ENCODE measurements at places on chromosomes 16 and 17.

GRCh38 chr17:34647511-34647910 is 68.1 kb downstream of the TMEM132E start:
- DNase-seq = no peak

DNA sequence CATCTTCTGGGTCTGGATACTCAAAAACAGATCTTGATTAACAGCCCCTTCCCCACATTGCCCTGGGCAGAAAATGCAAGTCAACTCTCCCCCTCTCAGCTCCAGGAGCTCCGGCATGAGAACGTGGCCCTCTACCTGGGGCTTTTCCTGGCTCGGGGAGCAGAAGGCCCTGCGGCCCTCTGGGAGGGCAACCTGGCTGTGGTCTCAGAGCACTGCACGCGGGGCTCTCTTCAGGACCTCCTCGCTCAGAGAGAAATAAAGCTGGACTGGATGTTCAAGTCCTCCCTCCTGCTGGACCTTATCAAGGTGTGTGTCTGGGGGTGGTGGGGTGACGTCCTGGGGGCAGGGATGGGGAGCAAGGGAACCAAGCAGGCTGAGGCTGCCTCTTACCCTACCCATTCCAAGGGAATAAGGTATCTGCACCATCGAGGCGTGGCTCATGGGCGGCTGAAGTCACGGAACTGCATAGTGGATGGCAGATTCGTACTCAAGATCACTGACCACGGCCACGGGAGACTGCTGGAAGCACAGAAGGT is 9.7 kb downstream of the GUCY2D start:
- DNase-seq = no peak

DNA sequence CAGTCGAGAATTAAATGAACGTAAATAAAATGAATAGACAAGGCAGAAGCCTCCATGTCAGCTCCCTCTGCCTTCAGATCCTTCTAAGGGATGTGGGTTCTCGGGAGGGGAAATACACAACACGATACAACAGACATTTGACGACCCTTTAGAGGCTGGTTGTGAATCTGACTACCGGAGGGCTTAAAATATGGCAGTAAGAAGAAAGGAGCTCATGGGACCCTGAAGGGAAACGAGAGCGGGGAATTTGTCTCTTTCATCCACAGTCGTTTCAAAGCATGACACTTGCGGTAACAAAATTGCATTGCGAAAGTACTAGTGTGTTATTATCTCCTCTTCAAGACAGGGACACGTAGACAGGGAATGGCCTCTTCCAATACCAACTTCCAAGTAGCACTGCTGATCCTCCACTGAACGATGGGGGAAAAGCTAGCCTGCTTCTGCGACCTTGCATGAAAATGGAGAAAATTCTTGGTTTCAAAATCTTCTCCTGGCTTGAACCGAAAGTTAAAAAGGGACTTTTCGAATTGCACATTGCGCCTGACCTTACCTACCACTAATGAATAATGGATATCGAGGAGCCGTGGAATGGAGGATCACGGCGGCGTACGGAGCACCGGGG is 1.2 kb upstream of the TNRC6C start:
- DNase-seq = no peak

GRCh38 chr17:37239690-37240334 is 136.0 kb upstream of the C17orf78 start:
- DNase-seq = no peak

DNA sequence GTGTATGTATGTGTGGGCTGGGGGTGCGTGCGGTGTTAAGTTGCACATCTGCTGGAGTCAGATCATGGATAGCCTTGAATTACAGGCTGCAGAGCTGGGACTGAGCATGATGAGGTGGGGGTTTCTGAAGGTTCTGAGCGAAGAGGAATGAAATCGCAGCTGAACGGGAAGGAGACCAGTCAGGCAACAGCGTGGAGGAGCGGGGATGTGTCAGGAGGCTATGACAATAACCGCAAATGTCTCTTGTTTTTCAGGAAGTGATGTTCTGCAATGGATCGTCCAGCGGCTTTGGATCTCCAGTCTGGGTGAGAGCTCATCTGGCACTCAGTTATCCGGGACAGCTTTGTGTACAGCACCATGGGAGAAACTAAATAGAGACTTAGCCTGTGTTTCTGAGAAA is 20.9 kb downstream of the RGS9 start:
- DNase-seq = no peak

- no peak for DNase-seq
Measured at GRCh38 chr16:11682655-11683096, 14.4 kb downstream of the SNN start.

GRCh38 chr16:30348929-30349328 is 6.2 kb downstream of the CD2BP2 start:
- no peak for DNase-seq

GRCh38 chr16:88030498-88030897 is 79.3 kb downstream of the BANP start:
- DNase-seq = no peak

DNA sequence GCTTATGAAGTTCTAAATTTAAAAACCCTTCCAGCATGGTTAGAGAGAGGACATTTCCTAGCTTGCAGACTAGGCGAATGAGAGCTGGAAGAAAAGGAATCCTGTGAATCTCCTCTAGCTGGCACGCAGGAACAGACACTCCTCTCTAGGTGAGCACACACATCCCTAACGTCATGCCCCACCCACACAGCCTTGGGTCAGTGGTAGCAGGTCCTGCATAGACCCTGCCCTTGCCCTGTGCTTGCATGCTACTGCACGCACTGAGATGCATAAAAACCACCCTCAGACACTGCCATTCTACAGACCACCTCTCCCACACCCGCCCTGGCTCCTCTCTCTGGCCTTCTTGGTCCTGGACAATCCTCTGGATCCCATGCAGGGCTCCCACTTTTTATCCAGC is 23.5 kb downstream of the CES1 start:
- DNase-seq = peak; percentile 51

DNA sequence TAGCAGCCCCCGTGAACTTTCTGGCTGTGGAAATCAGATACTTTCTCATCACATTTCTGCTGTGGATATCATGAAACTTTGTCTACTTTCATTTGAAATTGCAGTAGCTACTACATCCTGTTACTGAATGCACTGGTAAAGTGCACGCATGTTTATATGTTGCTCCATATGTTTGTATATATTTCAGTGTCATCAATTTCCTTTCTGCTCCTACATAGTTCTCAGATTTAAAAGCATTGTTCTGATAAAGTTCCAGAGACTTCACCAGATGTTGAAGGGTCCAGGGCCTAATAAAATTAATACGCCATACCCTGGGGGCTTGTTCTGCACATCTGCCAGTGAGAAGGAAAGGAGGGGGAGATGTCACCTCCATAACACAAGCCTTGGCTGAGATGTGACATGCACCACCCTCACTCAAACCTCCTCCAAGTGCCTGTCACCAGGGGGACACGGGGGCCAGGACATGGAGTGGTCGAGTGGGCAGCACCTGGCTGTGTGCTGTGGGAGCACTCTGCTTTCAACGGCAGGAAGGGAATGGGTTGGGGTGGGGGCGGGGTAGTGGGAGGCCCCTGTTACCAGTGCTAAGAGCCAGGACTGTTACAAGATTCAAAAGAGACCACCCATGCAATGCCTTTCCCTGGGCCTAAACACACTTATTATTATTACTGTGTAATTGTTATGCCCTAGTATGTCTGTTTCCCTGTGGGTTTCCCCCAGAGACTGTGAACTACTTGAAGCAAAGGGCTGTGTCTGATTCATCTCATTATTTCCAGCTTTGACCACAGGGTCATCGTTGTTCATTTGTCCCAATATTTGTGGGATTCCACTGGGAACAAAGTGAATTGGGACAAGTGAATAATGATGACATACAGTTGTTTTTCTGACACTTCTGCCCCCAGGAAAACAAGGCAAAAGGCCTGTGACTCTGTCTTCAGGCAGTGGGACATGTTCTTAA is 193.4 kb downstream of the FOXL1 start:
- no peak for DNase-seq

DNA sequence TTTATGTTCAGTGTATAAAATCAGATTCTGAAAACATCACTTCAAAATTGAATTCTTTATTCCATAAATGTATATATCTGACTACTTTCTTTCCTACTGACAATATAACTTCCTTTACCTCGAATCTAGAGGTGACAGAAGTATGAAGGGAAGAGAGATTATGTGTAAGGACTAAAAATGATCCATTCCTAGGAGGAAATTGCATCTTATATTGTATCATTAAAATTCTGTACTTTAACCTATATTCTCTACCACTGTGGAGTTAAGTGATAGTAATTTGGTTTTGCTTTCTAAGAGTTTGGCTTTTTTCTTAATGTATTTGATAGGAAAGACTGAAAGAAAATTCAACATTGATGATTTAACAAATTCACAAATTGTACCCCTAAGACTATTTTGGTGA is 11.4 kb downstream of the MYH4 start:
- DNase-seq = no peak

- no peak for DNase-seq
Measured at GRCh38 chr17:17090642-17091103, 48.4 kb downstream of the MPRIP start.

DNA sequence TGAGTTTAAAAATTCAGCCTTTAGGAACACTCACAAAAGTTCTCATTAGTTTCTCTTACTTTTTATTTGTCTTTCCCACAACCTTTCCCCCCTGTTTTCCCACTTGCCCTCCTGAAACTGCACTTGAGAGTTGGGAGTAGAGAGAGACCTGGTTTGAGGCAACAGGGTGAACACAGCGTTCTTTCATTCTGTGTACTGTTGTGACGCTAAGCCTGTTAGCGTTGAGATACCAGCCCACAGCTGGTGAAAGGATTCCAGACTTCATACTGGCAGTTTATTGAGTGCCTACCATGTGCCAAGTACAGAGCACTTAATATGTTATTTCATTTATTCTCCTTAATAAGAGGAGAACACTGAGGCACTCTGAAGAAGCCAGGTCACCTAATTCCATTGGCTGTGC is 10.3 kb downstream of the TNRC6C start:
- DNase-seq = peak; percentile 14

DNA sequence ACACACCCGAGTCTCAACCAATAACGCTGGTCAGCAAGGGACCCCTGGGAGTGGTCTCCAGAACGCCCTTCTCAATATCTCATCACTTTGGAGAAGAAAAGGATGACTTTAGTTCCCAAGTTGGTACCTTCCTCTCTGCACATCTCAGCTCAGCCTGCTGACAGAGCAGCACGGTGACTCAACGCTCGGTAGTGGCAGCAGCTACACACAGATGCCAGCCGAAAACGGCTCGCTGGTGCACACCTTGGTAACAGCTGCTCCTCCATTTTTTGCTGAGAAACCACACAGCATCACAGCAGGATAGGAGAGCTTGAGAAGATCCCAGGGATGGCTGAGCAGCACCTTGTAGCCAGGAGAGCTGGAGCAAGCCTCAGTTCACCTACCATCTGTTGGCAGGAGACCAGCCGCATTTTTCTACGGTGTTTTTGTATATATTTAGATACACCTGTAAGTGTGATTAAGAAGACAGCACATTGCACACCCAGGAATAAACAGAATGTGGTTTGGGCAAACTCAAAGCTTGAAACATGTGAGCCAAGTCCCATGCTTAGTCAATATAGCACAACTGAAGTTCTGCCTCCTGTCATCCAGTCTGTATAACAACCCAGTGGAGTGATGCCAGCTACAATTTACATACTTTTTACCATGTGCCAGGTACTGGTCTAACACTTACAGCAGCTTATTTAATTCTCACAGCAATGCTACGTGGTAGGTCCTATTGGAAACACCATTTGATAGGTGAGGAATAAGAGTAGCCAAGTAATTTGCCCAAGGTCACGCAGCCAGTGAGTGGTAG is 83.8 kb upstream of the ERCC4 start:
- no peak for DNase-seq
